ENCODE measurements at places on chromosomes 1 and 21. TPM values are rescaled to one million over a fixed set of nuclear protein-coding genes. Genes with fewer than 3 reads are reported as not detected.
A peak's percentile ranks its signal among the peaks of the same experiment; 100 is the strongest.

DNA sequence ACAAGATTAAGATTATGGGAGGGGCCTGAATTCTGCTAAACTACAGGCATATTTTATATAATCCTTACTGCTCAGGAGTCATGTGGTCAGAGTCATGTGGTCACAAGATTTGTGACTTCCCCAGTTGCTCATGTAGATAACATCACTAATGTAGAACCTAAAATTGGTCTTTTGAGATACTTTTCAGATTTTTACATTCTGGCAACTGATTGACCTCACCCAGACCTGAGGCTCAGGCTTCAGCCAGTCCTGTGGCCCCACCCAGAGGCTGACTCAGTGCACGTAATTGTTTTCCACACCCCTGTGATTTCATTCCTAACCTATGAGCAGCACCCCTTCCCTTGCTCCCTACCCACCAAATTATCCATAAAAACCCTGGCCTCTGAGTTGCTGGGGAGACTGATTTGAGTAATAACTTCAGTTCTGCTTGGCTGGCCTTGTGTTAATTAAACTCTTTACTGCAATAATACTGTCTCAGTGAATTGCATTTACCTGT is 41.7 kb upstream of the ZNF326 start:
- H3K36me3 ChIP-seq: no peaks in the 10 kb centered on the region
- H3K27me3 ChIP-seq: no peaks in the 10 kb centered on the region
- H3K4me1 ChIP-seq: peaks cover 29% of the 10 kb centered on the region
- peak; percentile 16 for DNase-seq
- no peak overlapping the region for H3K4me3 ChIP-seq
- H3K27ac ChIP-seq: peak overlapping the region; percentile 26

Gene BCAR3
- 9.4 TPM for total RNA-seq

DNA sequence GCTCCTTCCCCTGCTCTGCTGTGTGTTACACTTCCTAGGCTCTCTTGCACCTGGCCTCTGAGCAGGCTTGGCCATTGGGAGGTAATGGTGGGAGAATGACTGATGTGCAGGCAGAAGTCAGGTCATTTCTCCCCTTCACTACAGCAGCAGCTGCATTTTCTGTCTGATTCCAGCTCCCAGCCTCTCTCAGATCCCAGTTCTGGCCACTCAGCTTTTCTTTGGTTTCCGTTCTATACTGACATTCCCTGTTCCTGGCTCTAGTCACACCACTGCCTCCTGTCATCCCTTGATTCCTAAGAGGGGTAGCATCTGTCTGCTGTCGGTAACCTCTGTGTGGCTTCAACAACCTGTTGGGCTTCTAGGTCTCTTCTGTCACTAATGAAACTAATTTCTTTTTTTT is 127.7 kb upstream of the HOOK1 start:
- no peaks in the 10 kb centered on the region for H3K27me3 ChIP-seq
- H3K4me3 ChIP-seq: no peak overlapping the region
- peaks cover 3% of the 10 kb centered on the region for H3K4me1 ChIP-seq
- no peak for DNase-seq

Gene KRTAP12-2
- total RNA-seq: not detected

DNA sequence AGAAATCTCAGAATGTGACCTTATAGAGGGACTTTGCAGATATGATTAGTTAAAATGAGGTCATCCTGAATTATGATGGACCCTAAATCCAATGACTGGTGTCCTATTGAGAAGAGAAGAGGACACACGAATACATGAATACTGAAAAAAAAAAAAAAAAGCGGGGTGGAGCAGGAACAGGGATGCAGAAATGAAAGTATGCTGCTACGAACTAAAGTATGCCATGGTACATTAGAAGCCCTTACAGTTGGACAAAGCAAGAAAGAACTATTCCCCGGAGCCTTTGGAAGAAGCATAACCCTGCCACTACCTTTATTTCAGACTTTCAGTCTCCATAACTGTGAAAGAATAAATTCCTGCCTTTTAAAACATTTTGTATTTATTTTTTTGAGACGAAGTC is 557.9 kb upstream of the NCAM2 start:
- no peaks in the 10 kb centered on the region for H3K36me3 ChIP-seq
- no peaks in the 10 kb centered on the region for H3K27me3 ChIP-seq

Gene PTGS2
- 112 TPM for total RNA-seq
